ENCODE measurements at places on chromosomes 6 and 20.

DNA sequence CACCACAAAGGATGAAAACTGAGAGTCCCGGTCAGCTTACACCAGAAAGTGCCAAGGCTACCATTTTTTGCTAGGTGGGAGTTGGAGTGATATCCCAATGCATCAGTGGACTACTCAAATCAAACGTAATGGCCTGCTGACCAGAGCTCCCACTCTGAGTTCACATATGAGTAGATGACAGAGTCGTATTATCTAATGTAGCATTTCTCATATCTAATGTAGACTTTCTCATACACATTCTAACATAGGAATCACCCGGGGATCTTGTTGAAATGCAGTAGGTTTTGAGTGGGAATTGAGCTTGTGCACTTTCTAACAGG, 38.4 kb upstream of the FUCA2 start:
- no peak overlapping the region for H3K27ac ChIP-seq
- no peak overlapping the region for H3K4me3 ChIP-seq
- H3K27me3 ChIP-seq = no peaks in the 10 kb centered on the region
- DNase-seq = no peak
- no peaks in the 10 kb centered on the region for H3K36me3 ChIP-seq
- peaks cover 41% of the 10 kb centered on the region for H3K4me1 ChIP-seq

GRCh38 chr6:34249469-34250261, 859 bp upstream of the SMIM29 start:
- no peak for DNase-seq
- no peaks in the 10 kb centered on the region for H3K27me3 ChIP-seq
- H3K36me3 ChIP-seq = peaks cover 2% of the 10 kb centered on the region
- peak overlapping the region; percentile 96 for H3K27ac ChIP-seq

GRCh38 chr6:22447249-22448196, 121.8 kb upstream of the HDGFL1 start:
- H3K36me3 ChIP-seq = no peaks in the 10 kb centered on the region
- H3K27me3 ChIP-seq = no peaks in the 10 kb centered on the region
- H3K4me1 ChIP-seq = no peaks in the 10 kb centered on the region
- H3K4me3 ChIP-seq = no peak overlapping the region
- no peak overlapping the region for H3K27ac ChIP-seq

- no peak overlapping the region for H3K27ac ChIP-seq
- DNase-seq = no peak
- H3K27me3 ChIP-seq = no peaks in the 10 kb centered on the region
- H3K36me3 ChIP-seq = peaks cover 42% of the 10 kb centered on the region
- H3K4me1 ChIP-seq = peaks cover 18% of the 10 kb centered on the region
Observed at GRCh38 chr20:44479643-44480042, 4.0 kb downstream of the TTPAL start.

GRCh38 chr6:125198398-125198937, 44.9 kb downstream of the TPD52L1 start:
- no peak overlapping the region for H3K27ac ChIP-seq
- no peak overlapping the region for H3K4me3 ChIP-seq
- H3K27me3 ChIP-seq = no peaks in the 10 kb centered on the region
- H3K4me1 ChIP-seq = no peaks in the 10 kb centered on the region
- DNase-seq = no peak
- H3K36me3 ChIP-seq = no peaks in the 10 kb centered on the region

DNA sequence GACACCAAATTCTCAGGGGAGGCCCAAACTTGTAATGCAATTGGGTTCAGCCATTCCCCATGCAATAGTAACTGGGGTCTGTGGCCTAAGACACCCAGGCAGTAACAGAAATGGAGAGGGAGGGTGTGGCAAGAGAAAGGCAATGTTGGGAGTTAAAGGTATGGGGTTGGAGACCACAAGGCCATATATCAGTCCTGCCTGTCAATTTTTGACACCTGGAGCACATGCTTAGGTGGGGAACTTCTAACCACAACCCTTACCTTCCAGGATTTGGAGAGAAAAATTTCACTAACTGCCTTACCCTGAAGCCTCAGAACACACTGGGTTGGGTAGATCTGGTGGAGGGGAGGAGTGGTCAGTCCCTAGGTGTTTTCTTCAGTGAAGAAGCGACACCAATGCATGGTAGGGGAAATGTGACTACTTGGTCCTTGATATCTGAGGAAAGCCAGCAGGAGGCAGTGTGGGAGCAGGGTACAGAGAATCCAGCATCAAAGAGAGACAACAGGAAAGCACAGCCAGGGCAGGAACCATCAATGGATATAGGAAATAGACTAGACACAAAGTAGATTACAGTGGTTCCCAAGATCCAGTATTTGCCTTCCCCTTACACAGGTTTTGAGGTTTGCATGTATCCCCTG, 6.8 kb upstream of the USP49 start:
- DNase-seq = peak; percentile 42
- H3K4me3 ChIP-seq = no peak overlapping the region
- peaks cover 12% of the 10 kb centered on the region for H3K36me3 ChIP-seq
- no peaks in the 10 kb centered on the region for H3K27me3 ChIP-seq
- H3K27ac ChIP-seq = no peak overlapping the region

DNA sequence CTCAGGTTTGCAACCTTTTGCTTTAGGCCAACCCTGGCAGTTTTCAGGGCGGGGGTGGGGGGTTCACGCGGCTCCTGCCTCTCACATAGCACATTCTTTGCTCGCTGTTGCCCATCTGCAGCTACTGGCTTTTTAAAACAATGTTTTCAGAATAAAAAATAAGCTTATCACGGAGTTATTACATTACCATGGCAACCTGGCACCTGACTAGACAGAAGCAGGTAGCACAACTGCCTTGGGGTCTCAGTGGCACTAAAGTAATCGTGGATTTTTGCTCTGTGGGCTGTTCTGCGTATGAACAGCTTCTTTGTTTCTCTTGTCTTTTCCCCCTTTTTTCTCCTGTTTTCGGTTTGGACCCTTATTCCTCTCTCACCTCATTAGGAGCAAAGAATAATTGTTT, 9.1 kb upstream of the MANBAL start:
- H3K36me3 ChIP-seq = no peaks in the 10 kb centered on the region
- no peak for DNase-seq
- H3K4me3 ChIP-seq = no peak overlapping the region
- H3K4me1 ChIP-seq = peaks cover 6% of the 10 kb centered on the region
- H3K27ac ChIP-seq = no peak overlapping the region

GRCh38 chr20:5947276-5947675, 3.1 kb downstream of the TRMT6 start:
- no peaks in the 10 kb centered on the region for H3K27me3 ChIP-seq
- H3K36me3 ChIP-seq = peaks cover 50% of the 10 kb centered on the region
- no peak for DNase-seq
- H3K4me3 ChIP-seq = no peak overlapping the region
- peaks cover 25% of the 10 kb centered on the region for H3K4me1 ChIP-seq

GRCh38 chr20:33621717-33622400, 40.3 kb upstream of the C20orf144 start:
- peaks cover 19% of the 10 kb centered on the region for H3K4me1 ChIP-seq
- peaks cover 39% of the 10 kb centered on the region for H3K36me3 ChIP-seq
- H3K27ac ChIP-seq = no peak overlapping the region
- no peak overlapping the region for H3K4me3 ChIP-seq
